ENCODE measurements at places on chromosomes 5 and 9. TPM values are rescaled to one million over a fixed set of nuclear protein-coding genes. Genes with fewer than 3 reads are reported as not detected.

DNA sequence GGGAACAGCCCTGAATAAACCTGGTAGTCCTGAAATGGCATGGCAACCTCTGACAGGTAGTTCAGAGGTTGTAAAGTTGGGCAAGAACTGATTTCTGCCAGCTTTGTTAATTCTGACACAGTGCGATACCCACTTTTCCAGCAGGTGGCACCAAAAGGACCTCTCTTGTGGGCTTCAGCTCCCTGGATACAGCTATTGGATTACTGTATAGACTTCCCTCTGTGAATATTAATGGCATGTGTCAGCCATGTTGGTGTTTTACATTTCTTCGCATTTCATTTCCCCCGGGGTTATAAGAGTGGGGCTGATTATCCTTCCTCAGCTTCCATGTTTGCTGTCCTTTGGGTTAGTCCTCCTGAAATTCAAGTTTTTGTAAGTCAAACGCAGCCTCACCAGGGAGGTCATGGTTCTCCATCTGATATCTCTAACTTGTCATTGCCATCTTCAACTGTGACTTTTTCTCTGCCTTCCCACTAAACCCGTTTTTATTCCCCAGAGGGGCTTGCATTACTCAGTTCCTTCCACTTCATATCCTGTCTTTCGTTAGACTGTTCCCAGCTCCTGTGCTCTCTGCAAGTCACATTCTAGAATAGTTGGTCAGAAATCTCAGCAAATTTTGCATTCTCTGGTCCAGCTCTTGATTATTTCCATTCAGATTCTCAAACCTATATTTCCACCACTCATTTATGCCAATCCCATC, 135.6 kb downstream of the LIFR start:
- peak; percentile 54 for DNase-seq

- no peak for DNase-seq
Measured at GRCh38 chr5:143699121-143699520, 112.8 kb upstream of the HMHB1 start.

- DNase-seq, result no peak
Measured at GRCh38 chr5:153459051-153459743, 31.3 kb upstream of the GRIA1 start.

- DNase-seq, result peak; percentile 36
Measured at GRCh38 chr9:93681269-93682154, 105.1 kb downstream of the PHF2 start.

DNA sequence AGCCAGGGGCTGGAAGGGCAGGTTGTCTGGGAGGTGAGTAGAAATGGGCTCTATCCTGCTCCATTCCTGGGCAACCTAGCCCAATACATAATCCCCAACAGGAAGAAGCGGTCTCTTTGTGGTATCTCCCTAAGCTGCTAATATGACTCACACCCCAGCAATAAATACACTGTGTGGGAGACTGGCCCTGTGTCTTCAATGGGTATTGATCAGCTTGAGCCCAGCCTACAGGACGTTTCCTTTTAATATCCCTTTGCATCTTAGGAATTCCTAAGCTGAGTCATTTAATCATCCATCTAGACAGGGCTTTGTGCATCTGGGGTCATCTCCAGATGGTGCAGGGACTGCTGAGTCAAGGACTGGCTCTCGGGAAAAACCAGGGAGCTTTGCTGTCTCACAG, 207.0 kb upstream of the PANK3 start:
- no peak for DNase-seq

GRCh38 chr5:151141535-151141934, 16.0 kb downstream of the ANXA6 start:
- no peak for DNase-seq

DNA sequence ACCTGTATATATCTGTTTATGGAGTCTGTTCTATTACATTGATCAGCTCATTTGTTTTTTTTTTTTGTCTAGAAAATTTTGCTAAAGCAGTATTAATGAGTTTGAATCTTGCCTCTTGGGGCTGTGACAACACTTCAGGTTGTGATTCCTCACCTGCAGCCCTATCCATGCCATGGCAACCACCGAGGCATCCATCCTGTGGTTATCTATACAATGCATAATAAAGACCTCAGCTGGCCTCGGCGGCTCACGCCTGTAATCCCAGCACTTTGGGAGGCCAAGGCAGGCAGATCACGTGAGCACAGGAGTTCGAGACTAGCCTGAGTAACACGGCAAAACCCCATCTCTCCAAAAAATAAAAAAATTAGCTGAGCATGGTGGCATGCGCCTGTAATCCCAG, 28.1 kb upstream of the PDCD1LG2 start:
- no peak for DNase-seq

IFNA1 gene
- not detected for total RNA-seq

IFNB1 gene
- not detected for total RNA-seq

PCDHA12 gene
- total RNA-seq, result not detected

FCN2 gene
- total RNA-seq, result not detected

SPEF2 gene
- total RNA-seq, result 2.4 TPM

GMCL2 gene
- total RNA-seq, result not detected
